Muscle of arm (tissue), 14 donors: ENCODE measurements at places on chromosomes 16 and 17.

GRCh38 chr17:77155125-77155524 lies 14.4 kb downstream of the SEC14L1 start:
- DNase-seq = no peak

DNA sequence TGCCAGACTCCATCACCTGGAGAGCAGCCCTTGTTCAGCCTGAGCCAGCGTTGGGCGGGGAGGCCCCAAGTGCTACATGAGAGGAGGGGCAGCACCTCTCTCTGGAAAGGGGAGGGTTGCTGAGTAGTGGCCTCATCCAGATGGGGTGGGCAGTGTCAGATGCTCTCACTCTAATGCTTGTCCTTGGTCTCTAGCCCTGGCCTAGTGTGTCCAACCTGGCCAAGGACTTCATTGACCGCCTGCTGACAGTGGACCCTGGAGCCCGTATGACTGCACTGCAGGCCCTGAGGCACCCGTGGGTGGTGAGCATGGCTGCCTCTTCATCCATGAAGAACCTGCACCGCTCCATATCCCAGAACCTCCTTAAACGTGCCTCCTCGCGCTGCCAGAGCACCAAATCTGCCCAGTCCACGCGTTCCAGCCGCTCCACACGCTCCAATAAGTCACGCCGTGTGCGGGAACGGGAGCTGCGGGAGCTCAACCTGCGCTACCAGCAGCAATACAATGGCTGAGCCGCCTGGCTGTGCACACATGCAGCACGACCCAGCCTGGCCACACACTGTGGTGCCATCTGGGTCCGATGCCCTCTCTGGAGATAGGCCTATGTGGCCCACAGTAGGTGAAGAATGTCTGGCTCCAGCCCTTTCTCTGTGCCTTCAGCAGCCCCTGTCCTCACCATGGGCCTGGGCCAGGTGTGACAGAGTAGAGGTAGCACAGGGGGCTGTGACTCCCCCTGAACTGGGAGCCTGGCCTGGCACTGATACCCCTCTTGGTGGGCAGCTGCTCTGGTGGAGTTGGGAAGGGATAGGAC lies 4.3 kb downstream of the CTRL start:
- no peak for DNase-seq

- DNase-seq = no peak
These were observed 6.3 kb downstream of the SLFN12L start for GRCh38 chr17:35531160-35531559.

- DNase-seq = no peak
These were observed 260.2 kb upstream of the N4BP1 start for GRCh38 chr16:48870141-48870540.

DNA sequence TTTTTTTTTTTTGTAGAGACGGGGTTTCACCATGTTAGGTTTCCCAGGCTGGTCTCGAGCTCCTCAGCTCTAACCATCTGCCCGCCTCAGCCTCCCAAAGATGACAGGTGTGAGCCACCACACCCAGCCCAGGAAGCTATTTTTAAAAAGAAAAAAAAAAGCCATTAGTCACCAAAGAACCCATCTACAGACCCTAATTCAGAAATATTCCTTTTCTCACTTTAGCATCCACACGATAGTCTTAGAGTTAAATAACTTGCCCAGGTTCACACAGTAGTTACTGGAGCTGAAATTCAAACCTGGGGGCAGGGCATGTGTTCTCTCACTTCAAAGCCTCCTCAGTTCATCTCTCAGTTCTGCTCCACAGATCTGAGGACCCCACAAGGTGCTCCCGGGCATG lies 70.3 kb upstream of the NOL11 start:
- no peak for DNase-seq

GRCh38 chr17:53722407-53722806 lies 100.3 kb upstream of the KIF2B start:
- DNase-seq = no peak

GRCh38 chr17:79011451-79012147 lies 2.0 kb upstream of the CANT1 start:
- no peak for DNase-seq
